ENCODE measurements at places on chromosomes 11 and 22.

DNA sequence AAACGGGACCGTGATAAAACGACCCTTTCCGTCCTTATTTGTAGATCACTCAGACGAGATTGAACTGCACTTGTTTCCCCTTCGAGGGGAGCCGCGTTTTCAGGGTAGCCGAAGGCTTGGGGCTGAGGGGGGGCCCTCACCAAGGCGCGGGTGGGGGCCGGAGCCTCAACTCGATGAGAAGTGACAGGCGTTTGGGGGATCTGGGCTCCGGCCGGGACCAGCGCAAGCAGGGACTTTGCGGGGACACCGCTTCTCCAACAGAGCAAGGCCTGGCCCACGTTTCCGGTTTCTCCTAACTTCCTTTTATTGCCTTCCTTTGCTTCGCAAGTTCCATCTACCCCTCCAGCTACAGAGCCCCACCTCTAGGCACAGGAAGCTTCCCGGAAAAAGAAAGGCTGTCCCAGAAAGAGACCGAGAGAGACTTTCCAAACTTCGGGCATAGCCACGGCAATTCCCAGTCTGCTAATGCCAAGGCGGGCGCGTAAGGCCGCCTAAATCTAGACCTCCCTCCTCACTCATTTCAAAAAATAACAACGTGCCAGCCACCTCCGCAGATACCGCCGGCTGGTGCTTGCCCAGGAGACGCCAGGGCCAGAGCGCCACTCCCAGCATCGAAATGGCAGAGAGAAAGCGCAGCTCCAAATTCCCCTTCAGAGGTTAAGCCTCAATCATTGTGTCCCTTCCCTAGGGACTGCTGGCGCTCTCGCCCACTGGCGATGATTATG, 6.6 kb downstream of the PAX6 start:
- no peak for DNase-seq

- no peak for DNase-seq
Observed at GRCh38 chr11:32511926-32512325, 71.7 kb upstream of the EIF3M start.

- no peak for DNase-seq
Observed at GRCh38 chr11:16781936-16782919, 43.8 kb downstream of the C11orf58 start.

GRCh38 chr11:32437495-32438345, 2.4 kb upstream of the WT1 start:
- DNase-seq = no peak

DNA sequence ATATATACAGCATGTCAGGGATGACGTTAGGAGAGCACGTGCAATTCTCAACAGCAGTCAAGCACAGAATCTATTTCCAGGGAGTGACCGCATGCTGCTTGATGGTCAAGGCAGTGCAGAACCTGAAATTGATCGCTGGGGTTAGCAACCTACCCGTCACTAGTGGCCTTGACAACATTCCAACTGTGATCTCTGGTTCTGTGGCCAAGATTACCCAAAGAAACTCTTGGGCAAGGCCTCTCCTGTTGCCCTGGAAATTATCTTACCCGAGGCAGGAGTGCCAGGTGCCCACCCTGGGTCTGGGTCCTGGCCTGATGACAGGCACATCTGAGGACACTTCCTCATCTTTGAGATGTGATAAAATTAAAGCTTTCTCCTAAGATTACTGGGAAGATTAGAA, 2.2 kb downstream of the TM7SF2 start:
- DNase-seq = no peak

- DNase-seq = no peak
Observed at GRCh38 chr11:67376063-67376820, 2.8 kb upstream of the CLCF1 start.

- DNase-seq = peak; percentile 73
Observed at GRCh38 chr22:36277482-36278291, 24.8 kb downstream of the APOL1 start.

- DNase-seq = peak; percentile 27
Observed at GRCh38 chr11:12087075-12088004, 23.1 kb upstream of the MICAL2 start.

- DNase-seq = no peak
Observed at GRCh38 chr11:129324533-129325175, 51.0 kb upstream of the BARX2 start.

GRCh38 chr22:25120093-25120561, 79.5 kb upstream of the CRYBB3 start:
- no peak for DNase-seq

GRCh38 chr22:42604403-42604802, 10.3 kb downstream of the POLDIP3 start:
- no peak for DNase-seq

GRCh38 chr11:2738551-2739431, 39.0 kb upstream of the KCNQ1OT1 start:
- no peak for DNase-seq

DNA sequence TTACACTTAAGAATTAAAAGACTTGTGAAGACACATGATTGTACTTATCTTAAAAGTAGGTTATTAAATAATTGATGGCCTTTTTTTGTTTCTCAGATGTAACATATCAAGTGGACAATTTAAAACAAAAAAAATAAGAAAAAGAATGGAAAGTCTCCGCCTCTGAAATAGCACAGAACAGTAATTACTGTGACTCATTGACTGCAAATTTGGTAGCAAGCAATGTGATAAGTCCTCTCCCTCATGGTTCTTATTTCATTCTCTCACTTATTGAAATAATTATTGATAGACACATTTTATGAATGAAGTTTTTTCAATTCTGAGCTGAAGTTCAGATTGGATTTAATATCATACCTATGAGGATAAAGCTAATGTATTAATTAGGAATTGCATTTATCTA, 717.9 kb upstream of the LUZP2 start:
- DNase-seq = no peak

- no peak for DNase-seq
Observed at GRCh38 chr11:75873417-75874221, 58.6 kb downstream of the UVRAG start.

DNA sequence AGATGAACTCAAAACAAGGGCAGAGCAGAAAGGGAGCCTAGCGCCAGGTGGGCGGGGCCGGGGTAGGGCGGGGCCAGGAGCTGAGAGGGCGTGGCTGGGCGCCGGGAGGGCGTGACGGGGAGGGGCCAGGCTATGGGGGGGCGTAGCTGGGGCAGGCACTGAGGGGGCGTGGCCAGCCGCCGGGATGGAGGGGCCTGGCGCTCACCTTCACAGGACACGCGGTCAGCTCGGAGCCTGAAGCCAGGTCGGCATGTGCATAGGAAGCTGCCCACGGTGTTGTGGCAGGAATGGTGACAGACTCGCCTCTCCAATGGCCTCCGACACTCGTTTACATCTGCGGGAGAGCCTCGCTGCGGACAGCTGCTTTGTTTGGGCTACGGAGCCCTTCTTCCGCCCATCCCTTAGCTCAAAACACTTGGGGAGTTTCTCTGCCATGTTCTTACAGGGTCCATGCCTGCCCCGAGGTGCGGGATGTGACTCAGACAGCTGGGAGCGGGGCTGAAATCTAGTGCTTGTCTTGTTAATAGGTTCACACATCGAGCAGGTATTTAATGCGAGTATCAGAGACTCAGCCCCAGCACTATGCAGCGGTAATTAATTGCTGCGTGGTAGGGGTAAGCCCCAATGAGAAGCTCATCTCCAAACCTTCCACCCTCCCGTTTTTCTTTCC, 13.4 kb downstream of the VWCE start:
- DNase-seq = peak; percentile 25

- no peak for DNase-seq
Observed at GRCh38 chr22:28837640-28838039, 37.3 kb upstream of the XBP1 start.

- DNase-seq = no peak
Observed at GRCh38 chr11:132549001-132549400, 983.3 kb downstream of the OPCML start.

DNA sequence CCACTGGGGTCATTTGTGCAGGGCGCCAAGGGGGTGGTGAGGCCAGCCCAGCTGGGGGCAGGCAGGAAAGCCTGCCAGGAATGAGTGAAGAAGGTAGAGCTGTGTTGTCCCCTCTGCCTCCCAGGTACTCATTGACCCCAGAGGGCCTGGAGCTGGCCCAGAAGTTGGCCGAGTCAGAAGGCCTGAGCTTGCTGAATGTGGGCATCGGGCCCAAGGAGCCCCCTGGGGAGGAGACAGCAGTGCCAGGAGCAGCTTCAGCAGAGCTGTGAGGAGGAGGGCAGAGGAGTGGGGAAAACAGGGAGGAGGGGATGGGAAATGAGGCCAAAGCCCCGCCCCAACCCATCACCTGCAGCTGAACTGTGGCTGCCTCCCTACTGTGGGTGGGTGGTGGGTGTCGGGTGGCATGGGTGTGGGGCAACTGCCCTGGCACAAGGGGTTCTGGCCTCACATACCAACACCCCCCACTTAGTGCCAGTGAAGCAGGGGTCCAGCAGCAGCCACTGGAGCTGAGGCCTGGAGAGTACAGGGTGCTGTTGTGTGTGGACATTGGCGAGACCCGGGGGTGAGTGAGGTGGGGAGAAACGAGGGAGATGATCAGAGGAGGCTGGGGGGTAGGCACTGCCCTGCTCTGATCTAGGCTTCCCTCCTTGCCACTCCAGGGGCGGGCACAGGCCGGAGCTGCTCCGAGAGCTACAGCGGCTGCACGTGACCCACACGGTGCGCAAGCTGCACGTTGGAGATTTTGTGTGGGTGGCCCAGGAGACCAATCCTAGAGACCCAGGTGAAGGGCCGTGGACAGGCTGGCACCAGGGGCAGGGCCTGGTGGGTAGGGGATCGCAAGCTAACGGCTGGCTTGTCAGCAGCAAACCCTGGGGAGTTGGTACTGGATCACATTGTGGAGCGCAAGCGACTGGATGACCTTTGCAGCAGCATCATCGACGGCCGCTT, 3.0 kb downstream of the MUS81 start:
- DNase-seq = no peak

DNA sequence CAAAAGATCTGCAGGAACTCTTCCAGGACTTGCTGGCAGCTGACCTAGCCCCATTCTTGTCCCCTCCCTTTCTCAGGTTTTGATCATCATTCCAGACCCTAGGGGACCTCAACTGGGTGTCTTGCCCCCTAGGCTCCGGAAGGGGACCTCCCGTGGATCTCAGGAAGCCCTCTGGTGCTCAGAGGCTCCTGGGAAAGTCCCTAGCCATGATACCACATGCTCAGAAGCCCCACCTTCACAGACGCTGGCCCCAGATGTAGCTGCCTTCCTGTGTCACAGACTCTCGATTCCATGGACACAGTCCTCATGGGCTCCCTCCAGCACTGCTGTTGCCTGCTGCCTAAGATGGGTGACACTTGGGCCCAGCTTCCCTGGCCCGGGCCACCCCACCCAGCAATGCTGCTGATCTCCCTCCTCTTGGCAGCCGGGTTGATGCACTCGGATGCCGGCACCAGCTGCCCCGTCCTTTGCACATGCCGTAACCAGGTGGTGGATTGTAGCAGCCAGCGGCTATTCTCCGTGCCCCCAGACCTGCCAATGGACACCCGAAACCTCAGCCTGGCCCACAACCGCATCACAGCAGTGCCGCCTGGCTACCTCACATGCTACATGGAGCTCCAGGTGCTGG, at the start of gene LRRC55:
TSS of gene LRRC55 (plus strand) at position 276 of the 628 bp plus-strand sequence. CDS start at position 346, 70 bp downstream.
- DNase-seq = no peak

DNA sequence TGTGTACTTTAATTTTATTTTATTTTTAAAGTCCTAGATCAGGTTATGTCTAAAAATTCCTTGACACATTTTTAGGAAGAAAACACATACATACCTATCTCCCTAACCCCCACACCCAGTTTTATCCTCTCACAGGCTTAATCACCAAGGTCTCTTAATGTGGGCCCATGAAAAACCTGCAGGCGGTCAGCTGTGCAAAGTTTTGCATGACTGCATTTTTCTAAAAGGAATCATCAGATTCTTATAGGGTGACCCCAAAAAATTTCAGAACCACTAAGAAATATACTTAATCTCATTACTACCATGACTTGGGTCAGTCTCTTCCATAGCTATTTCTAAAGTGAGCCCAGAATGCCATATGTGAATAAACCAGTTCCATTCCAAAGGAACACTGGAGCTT, 19.8 kb downstream of the SAA1 start:
- DNase-seq = no peak

- DNase-seq = no peak
Observed at GRCh38 chr11:111399187-111400031, 20.3 kb upstream of the POU2AF1 start.

DNA sequence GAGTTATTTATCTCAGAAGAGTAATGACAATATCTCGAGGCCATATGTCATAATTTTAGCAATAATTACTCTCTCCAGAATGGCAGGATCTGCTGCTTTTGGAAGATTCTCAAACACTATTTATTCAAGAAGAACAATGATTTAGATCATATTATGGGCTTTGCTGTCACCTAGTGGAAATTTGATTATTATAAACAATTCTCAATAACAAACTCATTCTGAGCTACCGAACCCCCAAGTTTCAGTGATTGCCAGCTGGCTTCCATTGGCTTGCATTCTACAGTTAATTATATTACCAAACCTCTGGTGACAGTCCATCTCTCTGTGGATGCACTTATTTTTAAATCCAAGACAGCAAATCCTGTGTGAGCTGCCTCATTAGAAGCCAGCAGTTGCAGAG, 27.9 kb upstream of the SLC36A4 start:
- peak; percentile 21 for DNase-seq

DNA sequence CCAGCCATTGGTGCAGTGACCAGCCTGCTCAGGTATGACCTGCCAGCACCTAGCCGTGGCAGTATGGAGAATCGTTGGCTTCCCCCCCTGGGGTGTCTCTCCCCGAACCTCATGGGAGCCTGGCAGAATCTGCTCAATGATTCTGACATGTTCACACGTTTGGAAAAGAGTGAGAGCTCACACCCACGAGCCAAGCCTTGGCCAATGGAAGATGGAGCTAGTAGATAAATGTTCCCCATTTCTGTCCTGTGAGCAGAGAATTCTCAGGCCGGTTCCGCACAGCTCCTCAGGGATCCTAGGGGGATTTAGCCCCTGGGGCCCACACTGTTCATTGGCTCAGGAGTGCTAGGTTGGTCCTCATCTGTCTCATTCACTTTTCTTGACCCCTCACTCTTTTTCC, 128.4 kb downstream of the RCN1 start:
- DNase-seq = no peak

GRCh38 chr11:128246364-128246801, 341.0 kb downstream of the ETS1 start:
- DNase-seq = no peak

GRCh38 chr11:131999955-132000354, 629.5 kb downstream of the NTM start:
- DNase-seq = no peak

GRCh38 chr22:46997311-46997970, 235.0 kb downstream of the TBC1D22A start:
- DNase-seq = no peak

DNA sequence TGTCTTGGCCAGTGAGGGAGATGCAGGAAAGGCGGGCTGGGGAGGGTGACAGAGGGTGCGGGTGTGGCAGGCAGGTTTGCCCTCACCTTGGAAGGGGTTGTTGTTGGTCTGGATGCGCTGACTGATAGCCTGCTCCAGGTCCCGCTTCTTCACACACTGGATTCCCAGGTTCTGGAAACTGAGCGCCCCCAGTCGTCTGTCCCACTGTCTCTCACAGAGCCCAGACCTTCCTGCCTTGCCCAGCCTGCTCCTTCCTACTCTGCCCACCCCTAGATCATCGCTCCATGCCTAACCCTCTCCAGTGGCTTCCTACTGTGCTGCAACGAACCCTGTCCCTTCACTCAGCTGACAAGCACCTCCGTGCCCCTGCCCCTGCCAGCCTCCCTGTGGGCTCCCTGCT, 2.7 kb downstream of the RELA start:
- DNase-seq = no peak
